ENCODE measurements at places on chromosomes 3 and 15.

DNA sequence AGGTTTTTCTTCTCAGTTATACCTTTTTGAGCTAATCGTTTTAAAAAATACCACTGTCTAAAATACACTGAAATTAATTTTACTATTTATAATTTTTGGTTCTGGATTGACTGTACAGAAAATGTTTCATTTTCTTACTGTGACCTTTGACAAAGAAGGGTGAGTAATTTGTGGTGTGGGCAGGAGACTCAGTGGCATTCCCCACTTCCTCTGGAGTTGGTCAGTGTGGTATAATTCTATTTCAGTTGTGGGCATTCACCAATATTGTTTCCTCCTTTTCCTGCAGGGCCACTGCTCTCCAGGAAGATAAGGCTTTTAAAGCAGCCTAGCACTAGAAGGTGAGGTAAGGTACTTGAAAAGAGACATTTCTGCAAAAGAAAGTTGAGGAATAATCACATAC is 6.5 kb downstream of the DAG1 start:
- DNase-seq, result no peak

- DNase-seq, result no peak
Observed at GRCh38 chr3:10517627-10518026, 12.2 kb upstream of the ATP2B2 start.

DNA sequence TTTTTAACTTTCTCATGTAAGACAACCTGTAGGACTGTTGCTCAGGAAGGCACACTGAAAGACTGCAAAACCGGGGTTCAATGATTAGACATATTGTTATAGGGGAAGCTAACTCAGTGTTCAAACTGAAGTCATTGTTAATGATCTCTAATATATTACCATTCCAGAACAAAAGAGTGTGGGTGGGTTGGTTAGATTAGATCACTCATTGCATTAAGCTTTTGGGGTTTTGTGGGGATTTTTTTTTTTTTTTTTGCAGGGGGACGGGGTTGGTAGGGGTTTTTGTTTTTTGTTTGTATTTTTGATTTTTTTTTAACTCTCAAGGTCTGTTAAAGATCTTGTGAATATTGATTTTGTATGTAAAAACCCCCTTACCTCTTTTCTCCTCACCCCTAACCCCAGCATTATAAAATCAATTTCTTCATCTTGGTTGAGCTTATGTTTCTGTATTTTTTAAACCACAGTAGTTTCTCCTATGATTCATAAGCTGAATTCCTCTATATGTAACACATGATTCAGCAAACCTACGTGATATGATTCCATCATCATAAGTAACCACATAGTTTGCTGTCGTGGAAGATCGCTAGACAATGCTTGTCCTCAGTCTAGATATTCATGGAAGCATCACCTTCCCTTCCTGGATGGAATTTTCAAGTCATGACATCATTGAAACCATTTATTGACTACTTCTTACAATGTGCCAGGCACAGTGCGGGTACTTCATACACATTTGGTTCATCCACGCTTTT is 544.1 kb upstream of the MDFIC2 start:
- peak; percentile 67 for DNase-seq

DNA sequence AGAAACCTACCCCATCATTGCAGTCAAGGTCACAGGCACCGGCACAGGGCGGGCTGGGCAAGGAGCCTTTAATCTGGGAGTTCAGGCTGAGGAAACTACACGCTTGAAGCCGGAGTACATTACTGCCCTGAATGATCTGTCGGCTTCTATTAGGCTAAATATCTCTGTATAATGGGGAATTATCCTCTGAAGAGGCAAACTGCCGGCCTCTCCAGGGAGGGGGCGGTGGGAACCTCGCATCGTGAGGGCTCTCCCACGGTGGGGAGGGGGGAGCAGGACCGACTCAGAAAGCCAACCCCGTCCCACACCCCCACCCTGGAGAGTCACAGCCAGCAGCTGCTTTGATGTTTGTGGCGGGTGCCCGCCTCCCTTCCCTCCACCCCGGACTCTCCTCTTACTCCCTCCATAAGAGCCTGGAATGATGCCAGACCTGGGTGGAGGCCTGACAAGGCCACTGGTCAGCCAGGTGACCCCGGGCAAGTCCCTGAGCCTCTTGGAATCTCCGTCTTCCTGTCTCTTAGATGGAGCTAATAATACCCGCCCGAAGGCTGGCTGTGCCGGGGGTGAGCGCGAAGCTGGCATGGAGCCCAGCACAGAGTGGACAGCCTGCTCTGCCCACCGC is 63.4 kb upstream of the LINGO1 start:
- no peak for DNase-seq

DNA sequence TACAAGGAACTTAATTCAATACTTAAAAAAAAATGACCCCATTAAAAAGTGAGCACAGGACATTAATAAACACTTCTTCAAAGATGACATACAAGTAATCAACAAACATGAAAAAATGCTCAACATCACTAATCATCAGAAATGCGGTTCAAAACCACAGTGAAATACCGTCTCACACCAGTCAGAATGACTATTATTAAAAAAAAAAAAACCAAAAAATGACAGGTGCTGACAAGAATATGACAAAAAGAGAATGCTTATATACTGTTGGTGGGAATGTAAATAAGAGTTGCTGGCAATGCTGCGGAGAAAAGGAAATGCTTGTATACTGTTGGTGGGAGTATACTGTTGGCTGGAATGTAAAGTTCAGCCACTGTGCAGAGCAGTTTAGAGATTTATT is 358.3 kb upstream of the CBLB start:
- DNase-seq, result no peak

GRCh38 chr15:83673385-83673784 is 19.5 kb downstream of the ADAMTSL3 start:
- DNase-seq, result no peak

DNA sequence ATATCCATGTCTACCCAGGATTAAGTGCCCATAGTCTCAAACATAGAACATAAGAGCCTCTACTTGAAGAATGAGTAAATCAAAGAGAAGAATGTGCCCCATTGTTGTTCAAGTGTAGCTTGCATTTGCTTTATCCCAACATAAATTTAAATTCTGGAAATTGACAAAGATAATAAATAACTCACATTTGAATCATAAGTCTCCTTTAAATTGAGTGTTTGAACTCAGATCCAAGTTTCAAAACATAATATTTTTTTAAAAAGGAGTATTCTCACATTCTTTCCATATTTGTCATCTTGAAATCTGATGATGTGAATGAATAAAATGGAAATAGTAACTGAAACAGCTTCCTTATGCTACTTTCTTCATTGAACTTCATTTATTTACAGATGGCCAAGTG is 135.2 kb downstream of the MECOM start:
- no peak for DNase-seq

- DNase-seq, result no peak
Observed at GRCh38 chr3:31407665-31408064, 125.1 kb upstream of the STT3B start.

DNA sequence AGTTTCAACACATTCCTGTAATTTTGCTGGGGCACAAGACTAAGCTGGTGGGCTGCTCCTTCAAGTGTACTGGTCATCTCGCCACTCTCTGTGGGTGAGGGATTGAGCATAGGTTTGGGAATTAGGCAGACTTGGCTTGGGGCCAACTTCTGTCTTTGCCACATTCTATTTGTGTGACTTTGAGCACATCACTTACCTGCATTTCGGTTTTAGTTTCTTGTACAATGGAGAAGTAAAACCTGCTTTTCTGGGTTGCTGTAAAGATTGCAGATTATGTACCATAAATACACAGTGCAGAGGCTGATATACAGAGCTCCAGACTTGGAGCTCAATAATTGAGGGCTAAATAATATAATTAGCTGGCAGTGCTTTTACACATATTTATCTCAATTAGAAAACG is 162.1 kb downstream of the C3orf38 start:
- no peak for DNase-seq

DNA sequence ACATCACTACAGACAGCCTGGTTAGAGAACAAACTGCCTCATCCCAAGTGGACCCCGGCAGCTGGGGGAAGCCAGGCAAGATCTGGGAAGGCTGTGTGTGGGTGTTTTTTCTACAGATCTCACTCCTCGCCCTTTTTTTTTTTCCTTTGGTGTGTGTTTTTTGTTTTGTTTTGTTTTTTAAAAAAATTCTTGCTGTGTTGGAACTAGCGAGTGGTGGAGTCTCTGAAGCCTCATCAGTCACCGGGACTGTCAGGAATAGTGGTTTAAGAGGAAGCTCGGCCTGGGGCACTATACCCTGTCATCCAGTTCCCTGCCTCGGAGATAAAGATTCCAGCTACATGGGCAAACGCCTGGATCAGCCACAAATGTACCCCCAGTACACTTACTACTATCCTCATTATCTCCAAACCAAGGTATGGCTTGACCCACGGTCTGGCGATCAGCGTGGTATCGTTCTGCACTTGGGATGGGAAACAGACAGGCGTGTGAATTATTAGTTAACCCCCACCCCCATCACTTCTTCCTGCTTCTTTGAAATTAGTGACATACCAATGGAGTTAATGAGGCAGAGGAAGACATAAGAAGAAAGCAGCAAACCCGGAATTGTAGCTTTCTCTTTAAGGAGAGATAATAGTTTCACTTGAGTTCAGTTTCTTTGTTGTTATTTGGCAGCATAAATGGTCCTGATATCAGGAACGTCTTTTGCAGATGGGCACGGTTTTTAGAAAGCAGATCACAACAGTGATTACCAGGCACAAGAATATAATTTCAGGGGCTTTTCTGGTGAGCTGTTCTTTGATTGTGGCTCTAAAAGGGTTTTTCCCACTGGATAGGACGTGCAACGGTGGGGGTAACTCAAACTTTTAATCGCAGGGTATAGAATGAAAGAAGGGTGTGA is 722 bp downstream of the RBMS3 start:
- no peak for DNase-seq

- no peak for DNase-seq
Observed at GRCh38 chr15:58566029-58566428, 134.2 kb downstream of the LIPC start.

- DNase-seq, result no peak
Observed at GRCh38 chr3:176737480-176738110, 459.7 kb downstream of the TBL1XR1 start.

DNA sequence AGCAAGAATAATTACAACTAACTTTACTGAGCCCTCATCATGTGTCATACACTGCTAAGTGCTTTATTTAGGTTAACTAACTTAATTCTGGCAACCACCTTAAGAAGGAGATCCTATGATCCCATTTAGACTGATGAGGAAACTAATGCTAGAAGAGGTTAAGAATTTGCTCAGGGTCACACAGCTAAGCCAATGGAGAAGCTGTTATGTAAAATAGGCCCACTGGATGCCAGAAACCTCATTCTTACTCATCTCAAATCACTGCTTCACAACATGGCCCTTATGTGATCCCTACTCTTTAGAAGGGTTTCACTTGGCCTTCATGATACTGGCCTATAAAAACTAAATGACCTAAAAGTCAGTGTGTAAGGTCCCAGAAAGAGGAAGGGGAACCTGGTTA is 41.2 kb downstream of the IMPG2 start:
- DNase-seq, result no peak

GRCh38 chr3:54223063-54223462 is 100.7 kb downstream of the CACNA2D3 start:
- DNase-seq, result no peak

GRCh38 chr15:67836477-67836876 is 3.4 kb downstream of the RNU6-1 start:
- no peak for DNase-seq

All from HTR-8/SVneo (cell line).